Hippocampal formation (tissue), 2 donors: ENCODE measurements at places on chromosomes 13 and 19.

- DNase-seq: no peak
Observed at GRCh38 chr13:75904012-75904411, 267.9 kb downstream of the LMO7 start.

DNA sequence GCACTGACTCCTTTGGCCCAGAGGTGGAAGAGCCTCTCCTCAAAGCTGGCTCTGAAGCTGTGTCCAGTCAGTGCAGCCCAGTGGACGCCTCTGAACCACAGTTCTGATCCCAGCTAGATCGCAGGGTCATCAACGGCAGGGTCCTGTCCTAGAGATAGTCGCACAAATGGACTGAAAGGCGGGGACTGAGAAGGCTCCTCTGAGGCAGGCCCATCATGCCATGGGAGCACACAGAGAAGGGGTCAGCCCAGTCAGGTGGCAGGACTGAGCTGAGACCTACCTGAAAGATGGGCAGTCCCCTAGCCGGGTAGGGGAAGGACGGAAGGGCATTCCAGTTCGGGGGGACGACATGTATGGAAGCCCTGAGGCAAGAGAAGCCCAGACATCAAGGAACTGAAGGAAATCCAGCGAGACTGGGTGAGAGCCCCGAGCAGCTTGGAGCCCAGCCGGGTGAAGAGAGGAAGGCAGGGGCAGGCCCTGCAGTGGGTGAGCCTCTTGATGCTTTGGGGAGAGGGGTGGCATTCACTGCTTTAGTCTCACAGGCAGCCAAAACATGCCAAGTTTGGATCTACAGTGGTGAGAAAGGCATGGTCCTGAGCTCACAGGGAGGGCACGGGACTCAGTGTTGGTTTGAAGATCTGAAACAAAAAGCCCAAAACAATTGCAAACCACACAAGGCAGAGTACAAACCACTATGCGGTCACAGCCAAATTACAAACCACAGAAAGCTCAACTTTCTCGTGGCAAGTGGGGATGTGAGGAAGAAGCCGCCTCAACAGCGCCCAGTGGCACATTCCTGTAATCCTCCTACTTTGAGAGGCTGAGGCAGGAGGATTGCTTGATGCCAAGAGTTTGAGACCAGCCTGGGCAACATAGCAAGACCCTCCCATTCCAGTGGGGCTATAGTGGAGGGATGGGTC lies 10.0 kb downstream of the CALM3 start:
- no peak for DNase-seq

DNA sequence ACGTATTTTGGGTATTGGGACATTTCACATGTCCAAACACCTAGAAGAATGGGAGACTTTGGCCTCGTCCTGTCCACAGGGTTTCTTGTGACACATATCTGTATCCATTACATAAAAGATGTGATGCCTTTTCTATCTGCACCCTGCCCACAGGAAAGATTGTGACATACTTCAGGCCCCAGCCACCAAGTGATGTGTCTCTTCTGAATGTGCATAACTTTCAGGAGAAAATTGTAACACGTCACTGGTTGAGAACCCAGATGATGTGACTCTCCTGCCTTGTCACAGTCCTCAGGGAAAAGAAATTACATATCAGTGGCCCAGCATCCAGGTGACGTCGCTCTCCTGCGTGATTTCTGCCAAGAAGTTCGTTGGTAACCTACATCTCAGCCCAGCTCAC lies 21.0 kb upstream of the ZNF681 start:
- no peak for DNase-seq

GRCh38 chr13:106152047-106152446 lies 383.4 kb downstream of the EFNB2 start:
- no peak for DNase-seq

DNA sequence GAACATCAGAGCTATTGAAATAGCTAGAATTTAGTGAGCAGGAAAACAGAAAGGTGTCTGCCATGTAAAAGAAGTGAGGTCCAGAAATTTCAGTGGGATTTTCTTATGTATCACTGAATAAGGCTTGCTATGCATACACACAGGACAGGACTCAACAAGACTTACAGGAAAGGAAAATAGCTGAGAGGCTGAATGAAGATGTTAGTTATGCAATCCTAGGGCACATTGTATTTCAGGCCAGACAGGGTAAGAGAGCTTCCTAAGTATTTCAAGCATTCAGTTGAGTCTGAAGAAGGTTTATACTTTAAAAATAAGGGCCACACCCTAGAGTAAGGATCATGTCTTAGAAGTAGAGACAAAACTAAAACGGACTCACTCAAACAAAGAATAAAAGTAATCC lies 419.9 kb upstream of the PRR20A start:
- DNase-seq: no peak

DNA sequence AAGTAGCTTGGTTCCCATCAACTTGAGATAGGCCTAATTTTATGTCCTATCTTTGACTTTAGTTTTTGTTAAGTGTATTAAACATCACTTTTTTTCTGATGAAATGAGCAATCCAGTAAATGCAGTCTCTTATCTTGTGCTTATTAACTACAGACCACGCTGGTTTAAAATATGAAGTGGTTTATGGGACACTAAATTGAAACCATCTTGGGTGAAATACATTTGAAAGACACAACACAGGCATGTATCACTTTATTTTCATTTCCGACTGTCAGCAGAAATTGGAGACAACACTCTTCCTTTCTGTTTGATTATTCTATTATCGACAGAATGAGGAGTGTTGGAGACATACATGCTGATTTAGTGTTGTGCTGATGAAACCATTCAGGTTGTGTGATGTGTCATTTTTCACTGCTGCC lies 447.7 kb downstream of the GPC6 start:
- no peak for DNase-seq

GRCh38 chr19:14558370-14559066 lies 13.3 kb downstream of the NDUFB7 start:
- DNase-seq: no peak
